Suppressor macrophage treated with lipopolysaccharide for 1 hour (primary cell): ENCODE measurements at places on chromosomes 11 and 22.

- DNase-seq, result no peak
These were observed 28.6 kb upstream of the ANGPTL5 start for GRCh38 chr11:101944923-101945322.

- no peak for DNase-seq
These were observed 327.4 kb downstream of the BUD13 start for GRCh38 chr11:116445108-116446047.

DNA sequence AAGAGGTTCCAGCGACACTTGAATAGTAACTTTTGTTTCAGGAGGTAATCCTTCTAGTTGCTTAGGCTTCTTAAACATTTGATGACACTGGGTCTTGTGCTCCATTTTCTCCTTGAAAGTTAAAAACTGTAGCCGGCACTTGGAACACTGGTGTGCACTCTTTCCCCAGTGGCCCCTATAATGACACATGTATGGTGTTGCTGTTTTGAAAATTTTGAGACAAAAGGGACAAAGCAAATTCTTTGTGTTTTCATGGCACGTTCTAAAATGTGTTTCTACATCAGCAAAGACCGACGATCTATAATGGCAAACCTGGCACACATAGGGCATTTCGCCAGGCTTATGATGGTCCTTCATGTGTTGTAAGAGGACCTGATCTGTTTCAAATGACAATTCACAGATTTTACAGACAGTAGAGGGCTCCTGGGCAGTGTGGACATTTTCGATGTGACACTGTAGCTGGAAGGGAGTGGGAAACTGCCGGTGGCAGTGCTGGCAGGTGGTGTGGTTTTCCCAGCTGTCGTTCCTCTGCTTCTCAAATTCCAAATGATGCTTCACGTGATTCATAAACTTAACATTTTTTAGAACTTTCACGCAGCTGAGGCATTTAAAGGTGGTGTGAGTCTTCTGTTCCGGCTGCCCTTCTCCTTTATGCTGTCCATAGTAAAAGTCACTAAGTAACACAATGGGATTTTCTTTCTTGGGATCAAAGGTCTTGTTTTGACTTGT is 20.5 kb downstream of the ZNF280B start:
- DNase-seq, result no peak

DNA sequence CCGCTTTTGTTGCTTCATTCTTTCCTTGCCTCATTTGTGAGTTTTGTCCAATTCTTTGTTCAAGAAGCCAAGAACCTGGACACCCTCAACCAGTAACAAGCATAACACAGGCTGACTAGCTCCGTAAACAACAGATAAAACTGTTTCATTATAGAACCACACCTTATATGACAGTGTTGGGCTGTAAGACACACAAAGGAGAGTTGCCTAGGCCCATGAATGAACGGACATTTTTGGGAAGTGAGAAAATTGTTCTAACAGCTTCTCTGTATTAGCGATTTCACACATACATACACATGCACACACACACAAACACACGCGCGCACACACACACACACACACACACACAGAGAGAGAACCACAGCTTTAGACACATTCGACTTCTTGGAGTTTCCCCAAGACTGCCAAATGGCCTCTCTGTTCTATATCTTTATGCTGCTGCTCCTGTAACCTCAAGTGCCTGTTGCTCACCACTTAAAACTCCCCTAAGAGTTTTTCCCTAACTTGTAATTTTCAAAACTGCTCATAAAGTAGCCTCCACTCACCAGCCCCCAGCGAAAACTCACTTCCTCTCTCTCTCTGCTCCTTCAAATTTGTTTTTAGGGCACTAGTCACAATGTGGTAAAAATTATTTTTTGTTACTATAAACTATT is 35.9 kb downstream of the CTSC start:
- DNase-seq, result peak; percentile 63

GRCh38 chr11:7635137-7635536 is 38.2 kb downstream of the CYB5R2 start:
- DNase-seq, result no peak

DNA sequence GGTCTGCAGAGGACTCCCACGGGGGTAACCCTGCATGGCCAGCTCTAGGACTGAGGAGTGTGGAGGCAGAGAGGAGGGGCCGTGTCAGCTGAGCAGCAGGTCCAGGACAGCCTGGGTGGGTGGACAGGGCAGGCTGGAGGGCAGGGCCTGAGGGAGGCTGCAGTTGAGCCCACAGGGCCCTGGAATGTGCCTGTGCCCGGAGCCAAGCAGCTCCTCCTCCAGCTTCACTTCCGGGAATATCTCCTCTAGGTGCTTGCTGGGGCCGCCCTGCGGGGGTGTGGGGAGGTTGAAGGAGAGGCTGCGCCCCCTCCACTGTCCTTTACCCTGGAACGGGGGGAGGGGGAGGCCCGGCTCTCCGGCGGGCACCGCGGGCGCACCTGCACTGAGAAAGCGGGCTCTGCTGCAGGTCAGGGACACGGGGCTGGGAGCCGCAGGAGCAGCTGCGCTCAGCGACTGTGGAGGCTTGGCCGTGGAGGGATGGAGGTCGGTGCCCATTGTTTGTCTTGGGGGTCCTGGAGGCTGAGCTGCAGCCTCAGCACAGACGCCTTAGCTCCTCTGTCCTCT is 1293.2 kb downstream of the BRD1 start:
- no peak for DNase-seq
